Spinal cord (tissue), 10 donors: ENCODE measurements at places on chromosomes 7 and 10. TPM values are rescaled to one million over a fixed set of nuclear protein-coding genes. Genes with fewer than 3 reads are reported as not detected.

PAPSS2 gene
- total RNA-seq, result 12.3 TPM

GRCh38 chr10:104816501-104816900 is 175.4 kb downstream of the SORCS3 start:
- H3K4me1 ChIP-seq, result no peaks in the 10 kb centered on the region
- no peak overlapping the region for H3K4me3 ChIP-seq
- no peak overlapping the region for H3K27ac ChIP-seq
- H3K27me3 ChIP-seq, result no peaks in the 10 kb centered on the region
- H3K36me3 ChIP-seq, result no peaks in the 10 kb centered on the region
- DNase-seq, result no peak

DNA sequence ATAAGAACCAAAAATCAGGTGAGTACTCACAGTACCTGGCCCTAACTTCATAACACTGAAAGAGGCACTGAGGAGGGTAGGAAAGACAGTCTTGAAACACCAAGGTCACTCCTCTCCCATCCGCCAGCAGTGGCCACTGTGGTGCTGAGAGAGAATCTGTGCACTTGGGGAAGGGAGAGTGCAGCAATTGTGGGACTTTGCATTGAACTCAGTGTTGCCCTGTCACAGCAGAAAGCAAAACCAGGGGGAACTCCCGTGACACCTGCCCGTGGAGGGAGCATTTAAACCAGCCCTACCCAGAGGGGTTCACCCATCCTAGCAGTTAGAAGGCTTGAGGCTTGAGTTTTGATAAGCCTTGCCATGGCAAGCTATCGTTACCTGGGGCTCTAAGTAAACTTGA is 35.2 kb upstream of the MAP3K8 start:
- no peak overlapping the region for H3K27ac ChIP-seq
- H3K36me3 ChIP-seq, result no peaks in the 10 kb centered on the region
- no peaks in the 10 kb centered on the region for H3K4me1 ChIP-seq
- no peaks in the 10 kb centered on the region for H3K27me3 ChIP-seq

- no peak overlapping the region for H3K4me3 ChIP-seq
- no peak overlapping the region for H3K27ac ChIP-seq
- peaks cover 5% of the 10 kb centered on the region for H3K4me1 ChIP-seq
- peaks cover 3% of the 10 kb centered on the region for H3K36me3 ChIP-seq
Observed at GRCh38 chr10:103284170-103284569, 7.2 kb downstream of the INA start.

DNA sequence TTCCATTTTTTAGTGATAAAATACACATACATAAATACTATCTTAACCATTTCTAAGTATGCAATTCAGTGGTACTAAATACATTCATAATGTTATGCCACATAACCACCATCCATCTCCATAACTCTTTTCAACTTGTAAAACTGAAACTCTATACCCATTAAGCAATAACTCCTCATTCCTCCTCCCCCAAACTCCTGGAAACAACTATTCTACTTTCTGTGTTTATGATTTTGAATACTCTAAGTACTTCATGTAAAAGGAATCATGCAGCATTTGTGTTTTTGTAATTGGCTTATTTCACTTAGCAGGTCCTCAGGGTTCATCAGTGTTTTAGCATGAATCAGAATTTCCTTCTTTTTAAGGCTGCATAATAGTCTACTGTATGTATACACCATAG is 131.8 kb downstream of the TES start:
- H3K27me3 ChIP-seq, result no peaks in the 10 kb centered on the region
- H3K4me3 ChIP-seq, result no peak overlapping the region
- H3K4me1 ChIP-seq, result no peaks in the 10 kb centered on the region
